Stimulated activated naive CD4-positive, alpha-beta T cell (primary cell): ENCODE measurements at places on chromosomes 3 and 15.
A peak's percentile ranks its signal among the peaks of the same experiment; 100 is the strongest.

DNA sequence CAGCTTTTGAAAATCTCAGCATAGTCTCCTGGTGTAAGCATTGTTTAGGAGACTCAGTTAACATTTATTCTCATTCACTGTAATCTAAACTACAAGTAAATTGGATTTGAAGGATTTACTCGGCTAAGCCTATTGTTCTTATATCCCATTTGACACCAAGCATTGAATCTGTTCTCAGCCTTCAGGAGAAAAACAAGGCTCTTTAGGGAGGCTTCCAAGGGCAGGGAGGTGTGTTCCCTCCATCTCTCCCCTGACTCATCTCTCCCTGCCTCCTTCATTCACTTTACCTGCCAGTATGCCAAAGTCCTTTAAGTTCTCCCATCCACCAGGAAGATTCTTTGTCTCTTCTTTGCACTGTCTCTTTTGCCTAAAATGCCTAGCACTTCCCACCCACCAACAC, 347.8 kb downstream of the MFSD1 start:
- no peak for DNase-seq

DNA sequence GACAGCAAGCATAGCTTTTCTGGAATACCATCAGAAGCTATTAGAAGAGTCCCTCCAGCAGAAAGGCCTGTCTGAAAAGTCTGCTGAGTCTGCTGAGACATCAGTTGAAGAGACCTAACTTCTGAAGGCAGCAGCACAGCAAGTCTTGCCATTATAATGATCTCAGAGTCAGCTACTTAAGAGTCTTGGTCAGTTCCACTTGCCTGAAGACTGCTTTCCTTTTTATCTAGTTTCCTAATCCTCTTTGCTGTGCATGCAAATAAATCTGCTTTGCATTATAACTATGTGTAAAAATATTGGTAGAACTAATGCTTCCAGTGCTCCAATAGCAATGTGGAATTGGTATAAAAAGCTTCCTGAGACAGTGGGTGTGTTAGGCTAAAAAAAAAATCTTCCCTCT, 34.9 kb upstream of the CPOX start:
- no peak for DNase-seq

GRCh38 chr3:72265256-72266015, 480.5 kb upstream of the PROK2 start:
- no peak for DNase-seq

- DNase-seq, result no peak
These were observed 30.4 kb downstream of the ZNF662 start for GRCh38 chr3:42936157-42936981.

- no peak for DNase-seq
These were observed 51.9 kb downstream of the SLC41A3 start for GRCh38 chr3:126031981-126032471.

DNA sequence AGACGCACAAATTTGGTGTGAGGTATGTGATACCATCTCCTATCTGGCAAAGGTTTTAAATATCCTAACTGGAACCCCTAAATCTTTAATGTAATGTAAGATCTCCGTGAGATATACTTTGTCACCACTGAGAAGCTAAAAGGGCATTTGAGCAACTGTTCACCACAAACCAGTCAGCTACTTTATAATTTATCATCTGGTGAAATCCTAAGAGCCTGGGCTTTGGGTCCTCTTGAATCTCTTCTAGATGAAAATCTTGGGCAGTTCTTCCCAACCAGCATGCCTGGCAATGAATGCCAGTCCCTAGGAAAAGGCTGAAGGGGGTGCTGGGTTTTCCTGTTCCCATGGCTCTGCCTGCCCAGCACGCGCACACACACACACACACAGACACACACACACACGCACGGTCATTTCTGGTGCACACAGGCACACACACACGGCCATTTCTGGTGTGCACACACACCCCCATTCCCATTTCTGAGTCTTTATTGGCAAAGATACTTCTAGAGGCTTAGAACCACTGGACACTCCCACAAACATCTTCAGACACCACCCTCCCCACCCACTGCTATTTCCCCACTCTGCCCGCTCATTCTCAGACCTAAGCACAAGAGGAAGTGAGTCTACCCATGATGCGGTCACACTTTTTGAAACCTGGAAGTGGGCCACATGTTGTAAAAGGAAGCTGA, 72.6 kb downstream of the MYO1E start:
- peak; percentile 69 for DNase-seq

- no peak for DNase-seq
These were observed 24.2 kb downstream of the KATNBL1 start for GRCh38 chr15:34185666-34186065.

GRCh38 chr3:46695962-46696894, 2.7 kb upstream of the ALS2CL start:
- peak; percentile 12 for DNase-seq

DNA sequence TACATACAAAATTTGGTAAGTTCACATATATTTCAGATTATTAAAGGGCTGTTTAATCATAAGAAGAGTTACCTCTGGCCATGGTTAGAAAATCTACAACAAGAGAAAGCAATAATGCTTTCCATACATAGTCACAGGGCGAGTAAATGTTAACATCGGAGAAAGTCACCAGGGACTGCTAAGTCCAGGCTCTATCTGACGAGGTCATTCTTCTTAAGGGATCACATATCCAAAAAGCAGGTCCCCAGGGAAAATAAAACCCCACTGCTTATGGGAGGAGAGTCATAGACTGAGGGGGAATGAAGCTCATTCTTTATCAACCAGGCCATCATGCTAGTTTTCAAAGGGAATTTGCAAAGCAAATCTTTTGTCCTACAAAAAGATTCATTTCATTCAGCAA, 3.1 kb downstream of the PCYT1A start:
- no peak for DNase-seq

DNA sequence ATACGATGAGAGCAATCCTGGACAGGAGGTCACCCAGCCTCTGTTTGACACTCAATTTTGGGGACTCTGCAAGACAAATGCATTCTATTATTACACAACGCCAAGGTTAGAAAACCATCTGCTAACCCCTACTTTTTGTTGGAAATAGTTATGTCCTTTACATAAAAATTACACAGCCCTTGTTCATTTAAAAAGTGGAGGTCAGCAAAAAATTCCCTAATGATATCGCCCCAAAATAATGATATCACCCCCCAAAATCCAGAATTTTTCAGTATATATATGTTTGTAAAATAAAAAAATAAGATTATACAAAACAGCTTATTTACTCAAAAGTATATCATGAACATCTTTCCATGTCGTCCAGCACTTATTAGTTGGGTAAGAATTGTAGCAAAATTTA, 11.4 kb downstream of the ROPN1 start:
- no peak for DNase-seq

DNA sequence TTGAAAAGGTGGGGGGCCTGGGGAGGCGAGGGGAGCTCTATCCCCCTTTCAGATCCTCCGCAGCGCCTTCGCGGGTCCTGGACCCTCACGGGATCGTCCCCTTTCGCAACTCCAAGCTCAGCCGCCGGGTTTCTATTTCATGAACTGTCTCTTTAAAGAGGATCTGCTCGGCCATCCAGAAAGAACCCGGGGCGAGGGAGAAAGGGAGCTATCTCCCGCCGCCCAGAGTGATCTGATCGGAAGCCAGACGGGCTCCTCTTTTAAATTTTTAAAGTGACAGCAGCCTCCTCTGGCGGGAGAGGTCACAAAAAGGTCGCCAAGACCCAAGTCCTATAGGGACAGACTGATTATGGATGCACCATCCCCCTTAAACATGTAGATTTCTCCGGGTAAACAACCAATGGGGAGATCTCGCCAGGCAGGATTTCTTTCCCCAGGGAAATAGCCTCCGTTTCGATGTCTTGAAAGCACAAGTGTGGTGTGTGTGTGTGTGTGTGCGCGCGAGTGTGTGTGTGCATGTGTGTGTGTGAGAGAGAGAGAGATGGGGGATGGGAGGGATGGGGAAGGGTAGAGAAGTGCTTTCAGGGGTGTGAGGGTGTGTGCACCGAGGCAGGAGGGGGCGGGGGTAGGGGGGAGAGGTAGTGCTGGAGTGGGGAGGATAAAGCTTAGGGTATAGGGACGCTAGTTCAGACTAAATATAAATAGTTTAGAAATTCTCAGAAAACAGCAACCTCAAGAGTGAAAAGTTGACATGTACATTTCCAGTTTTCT, 516.1 kb downstream of the MECOM start:
- no peak for DNase-seq

GRCh38 chr15:51062736-51063135, 32.0 kb downstream of the TNFAIP8L3 start:
- no peak for DNase-seq

- DNase-seq, result no peak
These were observed 96.3 kb downstream of the EOMES start for GRCh38 chr3:27625864-27626263.

DNA sequence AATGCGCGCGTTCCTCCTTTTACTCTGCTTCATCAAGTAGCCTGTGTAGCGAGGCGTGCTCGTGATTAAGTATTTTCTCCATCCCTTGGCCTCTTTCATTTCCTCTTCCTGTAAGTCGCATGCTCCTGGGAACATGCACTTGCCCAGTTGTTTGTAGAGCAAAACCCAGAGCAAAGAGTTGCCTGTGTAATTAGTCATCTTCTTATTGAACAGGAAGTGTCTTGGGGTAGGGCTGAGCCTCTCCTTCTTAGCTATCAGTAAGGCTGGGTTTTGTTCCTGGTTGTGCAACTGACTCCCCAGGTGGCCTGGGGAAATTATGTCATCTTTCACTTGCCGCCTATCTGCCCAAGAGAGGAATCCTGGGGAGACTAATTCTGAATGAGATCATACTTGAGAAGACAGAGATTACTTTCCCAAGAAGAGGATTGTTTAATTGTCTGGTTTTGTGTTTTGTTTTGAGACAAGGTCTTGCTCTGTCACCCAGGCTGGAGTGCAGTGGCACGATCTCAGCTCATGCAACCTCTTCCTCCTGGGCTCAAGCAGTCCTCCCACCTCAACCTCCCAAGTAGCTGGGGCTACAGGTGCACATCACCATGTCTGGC, 14.9 kb downstream of the LIPH start:
- no peak for DNase-seq

- no peak for DNase-seq
These were observed 16.0 kb downstream of the NKIRAS1 start for GRCh38 chr3:23900744-23901143.

GRCh38 chr3:129624347-129625071, 18.0 kb upstream of the PLXND1 start:
- no peak for DNase-seq

GRCh38 chr3:94784274-94784673, 721.4 kb downstream of the NSUN3 start:
- no peak for DNase-seq

DNA sequence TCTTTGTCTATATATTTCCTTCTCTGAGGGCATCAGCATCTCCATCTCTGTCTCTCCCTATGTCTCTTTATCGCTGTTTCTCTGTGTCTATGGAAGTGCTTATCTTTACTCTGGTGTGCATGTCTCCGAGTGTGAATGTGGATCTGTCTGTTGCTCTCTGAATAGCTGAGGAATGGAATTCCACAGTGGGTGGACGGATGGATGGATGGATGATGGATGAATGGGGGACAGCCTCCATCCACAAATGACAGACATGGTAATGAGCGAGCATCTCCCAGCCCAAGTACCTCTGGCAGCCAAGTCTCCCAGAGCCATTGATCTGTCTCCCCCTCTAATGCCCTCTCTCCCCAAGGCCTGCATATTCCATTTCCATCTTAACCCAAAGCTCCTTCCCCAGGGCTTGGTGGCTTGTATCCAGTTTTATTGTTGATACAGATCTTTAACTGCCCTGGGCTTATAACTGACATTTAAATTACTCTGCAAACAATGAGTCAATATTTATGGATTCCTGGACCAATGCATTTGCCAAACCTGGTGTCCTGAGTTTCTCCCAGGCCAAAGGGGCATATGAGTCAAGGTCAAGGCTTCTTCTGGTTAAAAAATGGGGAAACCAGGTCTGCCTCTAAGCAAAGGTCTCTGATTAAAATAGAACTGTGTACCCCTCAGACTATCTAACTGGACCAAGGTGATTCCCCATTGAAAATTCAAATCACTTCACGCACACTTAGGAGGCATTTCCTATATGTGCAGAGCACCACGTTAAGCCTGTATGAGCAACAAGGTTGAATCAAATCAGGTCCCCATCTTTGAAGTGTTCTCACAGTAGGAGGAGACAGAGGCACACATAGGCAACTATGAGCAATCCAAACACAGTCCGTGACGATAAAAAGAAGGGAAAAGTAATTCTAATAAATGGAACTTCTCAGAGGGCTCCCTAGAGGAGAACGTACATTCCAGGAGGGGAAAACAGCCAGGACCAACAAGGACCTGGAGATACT, 109.9 kb downstream of the TLE3 start:
- no peak for DNase-seq
